G401 (cell line): ENCODE measurements at places on chromosomes 12 and 14.

GRCh38 chr12:94405413-94406116 is 54.1 kb downstream of the CEP83 start:
- DNase-seq: no peak

GRCh38 chr12:23729359-23729758 is 220.1 kb downstream of the SOX5 start:
- no peak for DNase-seq

DNA sequence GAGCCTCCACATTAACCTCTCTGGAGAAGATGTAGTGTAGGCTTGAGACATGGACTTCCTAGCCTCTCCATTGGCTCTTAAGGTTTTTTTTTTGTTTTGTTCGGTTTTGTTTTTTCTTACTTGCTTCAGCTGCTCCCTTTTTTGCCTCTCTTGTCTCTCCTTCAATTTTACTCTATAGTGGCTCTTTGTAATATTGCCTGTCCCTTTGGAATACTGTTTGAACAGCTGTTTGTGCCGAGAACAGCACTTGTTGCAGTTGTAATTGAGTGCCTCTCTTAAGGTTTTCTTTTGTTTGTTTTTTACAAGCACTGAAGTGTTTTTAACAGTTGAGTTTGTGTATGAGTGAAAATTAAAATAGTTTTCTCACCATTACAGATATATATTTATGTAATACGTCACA is 567.7 kb downstream of the LRFN5 start:
- DNase-seq: no peak

GRCh38 chr14:98949481-98950135 is 322.4 kb downstream of the BCL11B start:
- DNase-seq: peak; percentile 66

DNA sequence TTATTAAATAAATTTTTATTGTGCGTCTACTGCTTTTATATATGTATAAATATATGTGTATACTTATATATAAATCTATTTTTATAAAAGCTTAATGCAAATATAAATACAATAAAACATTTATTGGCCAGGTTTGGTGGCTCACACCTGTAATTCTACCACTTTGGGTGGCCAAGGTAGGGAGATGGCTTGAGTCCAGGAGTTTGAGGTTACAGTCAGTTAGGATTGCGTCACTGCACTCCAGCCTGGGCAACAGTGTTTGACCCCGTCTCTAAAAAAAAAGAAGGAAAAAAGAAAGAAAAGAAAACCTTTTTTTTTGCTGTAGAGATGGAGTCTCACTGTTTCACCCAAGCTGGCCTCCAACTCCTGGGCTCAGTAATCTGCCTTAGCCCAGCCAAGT is 20.9 kb downstream of the ACTR6 start:
- no peak for DNase-seq

DNA sequence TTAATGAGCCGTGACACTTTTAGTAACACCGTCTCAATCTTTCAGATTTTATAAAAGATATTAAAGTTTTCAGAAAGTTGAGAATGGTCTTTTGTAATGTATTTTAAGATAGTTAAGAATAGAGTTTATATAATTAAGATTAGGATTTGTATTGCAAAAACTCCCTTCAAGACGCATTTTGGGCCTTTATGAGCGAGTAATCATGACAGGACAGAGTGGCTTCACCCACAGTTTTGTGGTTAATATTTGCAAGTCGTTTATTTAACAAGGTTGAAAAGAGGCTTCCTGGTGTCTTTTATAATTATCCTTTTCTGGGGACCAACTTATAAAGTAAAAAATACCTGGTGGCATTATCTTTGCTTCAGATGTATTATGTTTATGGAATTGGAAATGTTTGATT is 44.0 kb downstream of the TRAF3 start:
- no peak for DNase-seq

- DNase-seq: no peak
Observed at GRCh38 chr12:111426344-111427185, 20.8 kb downstream of the SH2B3 start.

- DNase-seq: no peak
Observed at GRCh38 chr14:95500201-95500681, 16.2 kb downstream of the SYNE3 start.

DNA sequence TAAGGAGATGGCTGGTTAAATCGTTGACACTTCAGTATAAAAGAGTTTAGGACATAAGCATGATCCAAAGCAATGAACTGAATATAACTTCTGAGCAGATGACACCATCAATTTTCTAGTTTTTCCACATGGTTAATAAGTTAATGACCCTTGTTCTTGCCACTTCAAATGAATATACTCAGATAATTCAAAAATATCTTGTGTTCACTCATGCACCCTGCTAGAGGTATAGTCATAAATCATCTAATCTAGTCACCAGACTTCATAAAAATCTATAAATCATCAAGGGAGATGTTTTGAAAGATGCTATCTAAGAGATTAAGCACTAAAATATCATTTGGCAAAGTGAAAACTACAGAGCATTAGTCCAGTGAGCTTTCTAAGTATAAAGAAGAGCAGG is 131.9 kb downstream of the MDGA2 start:
- no peak for DNase-seq

DNA sequence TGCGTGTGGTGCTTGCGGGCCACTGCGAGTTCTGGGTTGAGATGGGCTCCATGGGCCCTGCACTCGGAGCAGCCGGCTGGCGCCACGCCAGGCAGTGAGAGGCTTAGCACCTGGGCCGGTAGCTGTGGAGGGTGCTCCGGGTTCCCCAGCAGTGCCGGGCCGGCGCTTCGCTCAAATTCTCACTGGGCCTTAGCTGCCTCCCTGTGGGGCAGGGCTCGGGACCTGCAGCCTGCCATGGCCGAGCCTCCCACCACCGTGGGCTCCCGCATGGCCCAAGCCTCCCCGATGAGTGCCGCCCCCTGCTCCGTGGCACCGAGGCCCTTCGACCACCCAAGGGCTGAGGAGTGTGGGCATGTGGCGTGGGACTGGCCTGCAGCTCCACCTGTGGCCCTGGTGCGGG is 375.7 kb downstream of the NELL2 start:
- no peak for DNase-seq
